Stimulated activated CD4-positive, alpha-beta T cell treated with anti-CD3 and anti-CD28 coated beads, TNF-alpha, amount 100 ng/mL, for 24 hours (primary cell): ENCODE measurements at places on chromosomes 4 and X.

- no peak for DNase-seq
These were observed at the start of gene SYTL4 for GRCh38 chrX:100731441-100732281. SYTL4 (minus strand) TSS chrX:100732121; CDS start chrX:100702037, 30,084 bp downstream.

GRCh38 chr4:78706302-78706701 lies 69.8 kb upstream of the BMP2K start:
- no peak for DNase-seq

DNA sequence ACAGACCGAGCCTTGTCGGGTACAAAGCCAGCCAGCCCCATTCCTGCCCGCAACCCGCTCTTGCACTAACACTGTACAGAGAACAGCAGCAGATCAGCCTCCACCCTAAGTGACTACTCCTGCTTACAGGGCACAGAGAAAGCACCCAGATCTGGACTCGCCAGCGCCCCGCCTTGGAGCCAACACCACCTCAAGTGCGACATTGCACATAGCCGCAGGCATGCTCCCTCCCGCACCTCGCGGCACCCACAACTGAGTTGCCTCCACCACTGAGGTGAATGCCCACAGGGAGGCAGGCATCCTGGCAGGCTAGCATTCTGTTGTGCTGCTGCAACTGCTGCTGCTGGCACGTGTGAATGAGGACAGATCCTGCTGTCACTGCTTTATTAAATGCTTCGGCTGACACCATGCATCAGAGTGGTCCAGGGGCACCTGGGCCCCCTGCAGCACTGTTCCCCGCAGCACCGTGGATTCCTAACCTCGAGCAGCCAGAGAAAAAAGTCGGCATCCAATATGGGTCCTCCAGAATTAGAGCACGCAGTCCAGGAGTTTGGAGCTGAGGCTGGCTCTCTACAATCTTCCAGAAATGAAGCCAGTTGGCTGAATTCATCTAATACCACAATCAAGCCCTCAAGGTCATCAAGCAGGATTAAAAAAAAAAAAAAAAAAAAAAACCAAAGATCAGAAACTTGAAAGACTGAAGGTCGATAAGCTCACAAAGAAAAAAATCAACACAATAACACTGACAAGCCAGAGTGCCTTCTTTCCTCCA lies 352.9 kb downstream of the GASK1B start:
- DNase-seq, result no peak

GRCh38 chr4:83613994-83614393 lies 78.1 kb downstream of the GPAT3 start:
- DNase-seq, result no peak

DNA sequence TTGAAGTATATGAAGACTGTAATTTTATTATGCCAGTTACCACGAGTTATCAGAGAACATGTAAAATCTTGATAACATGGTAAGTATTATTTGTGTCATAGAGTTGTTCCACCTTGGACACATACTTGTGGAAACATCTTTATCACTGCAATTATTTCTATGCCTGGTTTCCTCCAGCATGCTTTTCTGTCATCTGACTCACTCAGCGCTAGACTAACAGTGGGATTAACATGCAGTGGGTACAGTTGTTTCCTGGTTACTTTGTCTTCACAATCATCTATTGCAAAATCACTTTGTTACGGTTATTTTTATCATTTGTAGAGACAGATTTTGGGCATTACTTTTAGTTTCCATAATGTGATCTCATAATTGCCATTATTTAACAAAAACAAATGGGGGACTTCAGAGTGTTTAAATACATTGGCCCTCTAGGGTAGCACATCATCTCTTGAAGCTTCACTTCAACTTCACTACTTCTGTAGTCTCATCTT lies at the start of gene STATH:
Gene STATH, plus strand, starts transcription at position 441 of the 491 bp plus-strand sequence. CDS start 2,472 bp downstream, outside the sequence.
- DNase-seq, result no peak

DNA sequence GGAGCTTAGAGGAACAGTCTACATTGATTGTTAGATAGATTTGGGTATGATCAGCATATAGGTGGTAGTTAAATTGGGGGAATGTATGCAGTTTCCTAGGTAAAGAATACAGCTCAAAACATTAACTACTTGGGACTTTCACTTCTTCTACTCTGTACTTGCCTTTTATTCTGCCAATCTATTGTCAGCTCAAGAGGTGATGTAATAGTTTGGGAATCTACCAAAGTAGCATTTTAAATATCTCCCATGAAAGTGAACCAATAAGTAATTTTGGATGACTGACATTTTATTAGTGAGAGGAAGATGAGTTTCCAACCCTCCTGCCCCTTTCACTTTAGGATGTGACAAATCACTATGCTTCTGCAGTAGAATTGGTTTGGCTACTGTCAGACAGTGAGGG lies 43.4 kb downstream of the NUDT6 start:
- no peak for DNase-seq

- DNase-seq, result no peak
These were observed 10.7 kb downstream of the LIAS start for GRCh38 chr4:39469429-39470077.

DNA sequence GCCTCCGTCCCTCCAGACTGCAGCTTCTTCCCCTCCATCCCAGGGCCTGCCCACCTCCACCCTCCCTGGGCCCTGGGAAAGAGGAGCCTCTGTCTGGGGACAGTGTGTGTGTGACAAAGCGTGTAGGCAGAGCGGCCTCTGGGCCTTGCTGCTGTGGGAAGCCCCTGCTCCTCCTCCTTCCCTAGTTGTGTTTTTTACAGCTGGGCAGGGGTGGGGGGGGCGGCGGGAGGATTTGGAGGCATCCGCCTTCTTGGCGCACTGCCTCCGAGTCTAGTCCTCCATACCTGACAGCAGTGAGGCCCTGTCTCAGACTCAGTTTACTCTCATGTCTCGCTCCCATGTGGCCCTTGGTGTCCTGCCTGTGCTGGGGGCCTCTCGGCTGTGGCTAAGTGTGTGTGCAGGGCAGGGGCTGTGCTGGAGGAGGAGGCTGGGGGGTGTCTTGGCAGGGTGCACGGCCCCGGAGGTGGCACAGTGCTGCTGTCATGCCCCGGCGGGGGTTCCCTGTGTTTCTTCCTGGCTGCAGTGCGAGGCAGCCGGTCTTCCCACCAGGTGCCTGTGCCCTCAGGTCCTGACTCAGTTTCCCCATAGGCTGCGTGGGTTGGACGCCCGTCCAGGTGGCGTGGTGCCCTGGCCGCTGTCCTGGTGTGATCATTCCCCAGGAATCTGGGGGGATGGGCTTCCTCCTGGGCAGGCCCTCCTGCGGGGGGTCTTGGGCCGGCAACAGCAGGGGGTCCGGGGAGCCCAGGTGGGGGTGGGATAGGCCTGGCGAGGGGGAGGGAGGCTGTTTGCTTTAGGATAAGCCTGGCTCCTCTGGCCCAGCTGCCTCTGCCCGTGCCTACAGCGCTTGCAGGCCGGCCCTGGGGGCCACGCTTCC lies 7.0 kb downstream of the FGFRL1 start:
- DNase-seq, result no peak

DNA sequence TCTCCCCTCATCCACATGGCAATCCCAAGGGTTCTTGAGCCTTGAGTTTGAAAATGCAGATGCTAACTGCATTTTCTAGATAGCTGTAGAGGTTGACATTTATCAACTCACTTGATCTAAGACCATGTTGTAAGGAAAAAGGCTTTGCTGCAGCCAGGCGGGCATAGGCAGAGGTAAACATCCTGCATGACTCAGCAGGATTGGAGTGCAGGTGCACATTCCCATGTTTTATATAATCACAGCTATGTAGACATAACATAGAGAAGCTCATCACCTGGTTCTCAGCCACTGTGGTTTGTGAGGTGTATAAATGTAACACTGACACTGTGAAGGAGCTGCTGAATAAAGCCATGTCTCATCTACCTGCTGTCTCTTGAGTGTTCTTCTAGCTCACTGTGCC lies 62.3 kb upstream of the PDE5A start:
- DNase-seq, result no peak

- no peak for DNase-seq
These were observed 48.2 kb upstream of the HPSE start for GRCh38 chr4:83382850-83383249.

DNA sequence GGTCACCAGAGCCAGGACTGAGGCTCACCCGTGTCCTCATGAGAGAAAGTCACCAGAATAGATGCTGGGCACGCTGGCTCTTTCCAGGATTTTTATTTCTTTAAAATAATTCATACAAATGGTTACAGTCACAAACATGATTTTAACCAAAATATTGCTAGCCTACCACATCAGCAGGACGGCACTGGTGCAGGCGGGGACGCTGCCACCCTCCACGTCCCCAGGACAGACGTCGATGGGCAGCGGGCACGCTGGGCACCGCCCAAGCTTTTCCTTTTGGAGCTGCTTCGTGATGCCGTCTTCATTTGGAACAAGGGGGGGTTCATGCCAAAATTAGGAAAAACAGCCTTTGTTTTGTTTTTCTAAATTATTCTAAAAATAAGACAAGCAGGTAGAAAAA lies 37.6 kb downstream of the CTBP1 start:
- DNase-seq, result no peak

GRCh38 chrX:29083823-29084222 lies 496.6 kb downstream of the IL1RAPL1 start:
- no peak for DNase-seq

DNA sequence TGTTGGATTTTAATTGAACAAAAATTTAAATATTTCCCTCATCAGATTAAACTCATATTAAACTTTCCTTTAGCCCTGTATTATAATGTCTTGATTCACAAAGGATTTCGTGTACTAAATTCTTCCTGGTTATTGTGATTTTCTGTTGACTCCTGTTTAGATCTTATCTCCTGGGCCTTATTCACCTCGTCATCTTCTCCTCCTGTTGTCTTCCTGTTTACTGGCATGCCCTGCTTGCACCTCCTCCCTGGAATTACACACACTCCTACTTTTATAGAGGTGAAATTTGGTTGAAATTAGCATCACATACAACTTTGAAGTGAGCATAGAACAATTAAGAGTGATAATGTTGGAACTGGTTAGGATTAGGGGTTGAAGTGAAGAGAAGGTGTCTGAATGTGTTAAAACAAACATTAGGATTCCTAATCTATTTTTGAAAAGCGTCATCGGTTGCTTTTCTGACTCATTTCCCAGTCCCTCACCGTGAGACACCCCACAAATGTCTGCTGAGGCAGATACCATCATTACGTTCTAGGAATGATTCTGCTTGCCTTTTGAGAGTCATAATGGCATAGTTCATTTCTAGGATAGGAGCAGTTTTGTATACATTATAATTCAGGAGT lies 32.5 kb downstream of the TLL1 start:
- no peak for DNase-seq

- DNase-seq, result no peak
These were observed 120.1 kb downstream of the GC start for GRCh38 chr4:71663780-71664179.

GRCh38 chr4:40990236-40990898 lies 224.0 kb downstream of the APBB2 start:
- DNase-seq, result no peak

DNA sequence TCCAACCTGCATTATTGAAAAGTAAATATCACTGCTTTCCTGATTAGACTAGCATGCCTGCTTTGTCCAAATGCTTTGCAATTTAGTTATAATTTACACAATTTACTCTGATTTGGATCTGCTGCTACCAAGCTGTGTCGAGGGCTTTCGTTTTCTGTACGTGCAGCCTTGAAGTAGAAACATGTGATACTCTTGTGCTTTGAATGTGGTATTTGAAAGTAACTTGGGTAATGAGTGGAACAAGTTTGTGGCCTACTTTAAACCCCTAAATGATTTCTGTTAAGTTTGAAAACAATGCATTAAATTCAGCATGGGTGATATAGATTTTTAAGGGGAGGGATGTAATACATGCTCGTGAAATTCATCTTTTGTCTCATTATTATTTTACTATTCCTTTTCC lies 240.7 kb downstream of the IQCM start:
- DNase-seq, result no peak

DNA sequence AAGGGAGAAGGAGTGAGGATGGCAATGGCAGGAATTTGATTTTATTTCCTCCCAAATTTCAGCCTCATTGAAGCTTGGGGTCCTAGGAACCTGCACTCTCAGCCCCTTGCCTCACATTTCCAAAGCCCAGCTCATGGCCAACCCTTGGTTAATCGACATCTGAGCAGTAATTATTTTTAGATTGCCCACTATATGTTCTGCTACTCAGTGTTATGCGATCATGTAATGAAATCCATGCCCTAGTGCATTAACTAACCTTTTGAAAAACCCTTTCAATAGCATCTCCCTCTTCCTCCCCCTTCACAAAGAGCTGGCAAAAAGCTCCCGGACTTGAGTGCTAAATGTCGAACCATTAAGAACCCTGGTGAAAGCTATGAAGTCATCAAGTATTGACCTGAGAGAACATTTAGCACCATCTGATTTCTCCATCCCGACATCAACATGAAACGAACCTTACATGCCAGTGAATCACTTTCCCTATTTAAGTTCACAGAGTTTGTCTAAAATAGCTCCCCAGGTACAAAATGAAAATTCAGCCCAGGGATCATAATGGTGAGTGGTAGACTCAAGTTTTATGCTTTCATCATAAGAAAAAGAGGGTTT lies 59.2 kb upstream of the RPS6KA3 start:
- no peak for DNase-seq

- DNase-seq, result no peak
These were observed 18.4 kb upstream of the RFC1 start for GRCh38 chr4:39384563-39384962.

- DNase-seq, result no peak
These were observed 2.9 kb upstream of the HAND2 start for GRCh38 chr4:173532725-173533511.

DNA sequence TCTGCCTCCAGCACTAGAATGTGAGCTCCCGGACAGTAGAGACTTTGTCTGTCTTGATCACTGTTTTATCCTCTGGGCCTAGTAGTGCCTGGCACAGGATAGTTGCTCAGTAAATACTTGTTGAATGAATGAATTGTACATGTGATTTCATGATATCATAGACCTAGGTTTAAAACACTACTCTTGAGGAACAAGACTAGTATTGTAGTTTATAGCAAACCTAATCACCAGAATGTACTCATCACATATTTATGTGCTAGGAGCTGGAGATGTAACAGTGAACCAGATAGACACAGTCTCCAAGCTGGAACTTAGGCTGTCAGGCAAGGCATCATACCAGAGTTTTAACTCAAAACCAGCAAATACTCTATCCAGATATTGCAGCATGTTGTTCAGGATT lies 23.5 kb downstream of the GAB3 start:
- no peak for DNase-seq

DNA sequence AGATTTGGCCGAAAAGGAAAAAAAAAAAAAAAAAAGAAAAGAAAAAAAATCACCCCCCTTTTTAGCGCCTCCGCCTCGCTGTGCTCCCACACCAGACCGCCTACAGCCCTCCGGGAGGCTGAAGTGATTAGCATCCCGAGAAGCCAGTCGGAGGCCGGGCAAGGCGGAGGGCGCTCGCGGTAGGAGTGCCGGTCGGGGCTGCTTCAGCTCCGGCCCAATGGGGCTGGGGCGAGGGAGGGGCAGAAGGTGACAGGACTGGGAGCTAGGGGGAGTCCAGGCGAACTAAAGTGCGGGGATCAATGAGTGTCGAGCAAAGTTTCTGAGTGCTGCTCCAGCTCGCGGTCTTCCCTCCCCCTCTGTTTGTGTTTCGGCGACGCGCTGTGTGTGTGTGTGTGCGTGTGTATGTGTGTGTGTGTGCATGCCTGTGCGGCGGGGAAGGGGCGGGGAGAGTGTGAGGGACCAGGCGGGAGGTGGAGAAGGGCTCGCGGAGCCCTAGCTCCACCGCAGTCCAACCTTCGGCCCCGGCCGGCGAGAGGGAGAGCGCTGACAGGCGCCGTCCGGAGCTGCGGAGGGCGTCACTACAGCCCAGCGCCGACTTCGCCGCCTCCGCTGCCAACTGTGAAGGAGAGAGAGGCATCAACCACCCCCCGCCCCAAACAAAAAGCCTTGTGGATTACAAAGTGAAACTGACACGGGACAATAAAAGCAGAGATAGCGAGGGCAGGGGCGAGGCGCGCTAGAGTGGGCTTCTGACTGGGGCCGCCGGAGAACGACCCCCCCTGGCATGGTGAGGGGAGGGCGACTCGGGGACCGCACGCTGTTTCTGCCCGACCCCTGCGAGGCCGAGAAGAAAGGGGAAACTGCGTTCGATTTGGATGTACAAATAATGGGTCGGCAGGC lies at the start of gene FAT4:
Gene FAT4, plus strand, starts transcription at position 280 of the 900 bp plus-strand sequence. CDS start 1,457 bp downstream, outside the sequence.
- DNase-seq, result no peak
